ENCODE measurements at places on chromosomes 12 and 14.

DNA sequence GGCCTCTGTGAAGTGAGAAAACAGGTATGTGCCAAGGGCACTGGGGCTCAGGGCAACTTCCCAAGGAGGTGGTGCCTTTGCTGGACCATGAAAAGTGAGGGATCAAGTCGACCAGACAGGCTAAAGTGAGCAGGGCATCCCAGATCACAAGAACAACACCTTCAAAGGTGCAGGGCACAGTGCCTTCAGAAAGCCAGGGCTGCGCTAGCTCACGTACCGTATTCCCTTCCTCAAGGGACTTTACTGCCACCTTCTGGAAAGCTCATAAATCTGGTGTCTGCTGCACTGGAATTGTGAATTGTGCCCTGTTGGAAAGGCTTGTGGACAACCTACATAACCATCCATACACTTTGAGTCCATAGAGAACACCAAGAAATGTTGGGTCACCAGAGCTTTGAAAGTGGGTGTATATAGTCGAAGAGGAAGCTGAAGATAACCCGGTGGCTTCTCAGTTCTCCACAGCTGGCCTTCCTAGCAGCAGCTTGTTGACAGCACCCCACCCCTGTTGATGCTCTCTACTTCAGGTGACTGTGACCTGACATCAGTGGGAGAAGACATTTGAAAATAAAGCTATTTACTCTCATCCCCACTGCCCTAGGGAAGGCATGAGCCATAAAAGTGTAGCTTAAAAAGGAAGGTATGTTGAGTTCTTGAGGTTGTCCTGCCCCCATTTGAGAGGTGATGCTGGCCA lies 24.5 kb downstream of the FIGNL2 start:
- DNase-seq, result peak; percentile 83

- DNase-seq, result no peak
These were observed 30.4 kb downstream of the FRS2 start for GRCh38 chr12:69500631-69501030.

- peak; percentile 46 for DNase-seq
These were observed 33.9 kb downstream of the SLC35F4 start for GRCh38 chr14:57831981-57832380.

- DNase-seq, result no peak
These were observed 266.6 kb upstream of the FAR2 start for GRCh38 chr12:28882444-28882843.

GRCh38 chr14:45426685-45427282 lies 173.8 kb upstream of the MIS18BP1 start:
- peak; percentile 77 for DNase-seq

GRCh38 chr12:57202321-57202720 lies 14.3 kb upstream of the NXPH4 start:
- no peak for DNase-seq

- no peak for DNase-seq
These were observed 37.0 kb downstream of the YAF2 start for GRCh38 chr12:42201063-42201462.

- no peak for DNase-seq
These were observed 206.6 kb upstream of the DIO3 start for GRCh38 chr14:101354726-101355125.

DNA sequence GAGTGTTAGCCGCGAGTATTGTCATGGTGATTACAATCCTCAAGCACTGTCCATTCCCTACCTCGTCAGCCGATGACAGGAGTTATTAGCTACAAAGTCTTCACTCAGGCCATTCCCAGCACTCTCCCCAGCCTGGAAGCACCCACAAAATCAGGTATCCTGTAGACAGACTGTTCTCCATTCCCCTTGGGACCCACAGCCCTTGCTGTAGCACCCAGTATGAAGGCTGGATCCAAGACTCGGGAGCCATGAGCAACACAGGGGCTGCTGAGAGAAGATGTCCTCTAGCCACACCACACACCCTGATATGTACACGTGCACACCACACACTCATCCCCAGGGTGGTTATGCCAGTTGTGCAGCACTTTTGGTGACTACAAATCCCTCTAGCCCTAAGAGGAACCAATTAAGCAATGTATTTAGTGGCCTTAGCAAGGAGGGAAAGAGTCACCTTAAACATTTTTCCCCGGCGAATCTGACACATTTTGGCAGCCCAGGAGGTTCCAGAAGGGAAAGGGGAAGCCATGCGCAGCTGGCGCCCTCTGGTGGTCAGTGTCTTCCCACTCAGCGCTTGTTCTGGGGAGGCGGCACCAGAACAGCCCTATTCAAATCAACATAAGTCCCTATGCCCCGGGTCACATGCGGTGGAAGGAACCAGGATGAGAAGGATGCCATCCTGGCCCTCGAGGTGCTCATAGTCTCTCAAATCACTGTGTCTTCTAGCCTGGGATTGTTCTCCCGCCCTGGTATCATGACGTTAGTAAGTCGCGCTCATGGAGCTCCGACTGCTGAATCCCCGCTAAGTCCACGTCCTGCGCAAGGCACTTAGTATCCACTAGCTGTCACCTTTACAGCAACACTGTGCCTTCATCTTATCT lies 96.9 kb downstream of the GCH1 start:
- peak; percentile 86 for DNase-seq

DNA sequence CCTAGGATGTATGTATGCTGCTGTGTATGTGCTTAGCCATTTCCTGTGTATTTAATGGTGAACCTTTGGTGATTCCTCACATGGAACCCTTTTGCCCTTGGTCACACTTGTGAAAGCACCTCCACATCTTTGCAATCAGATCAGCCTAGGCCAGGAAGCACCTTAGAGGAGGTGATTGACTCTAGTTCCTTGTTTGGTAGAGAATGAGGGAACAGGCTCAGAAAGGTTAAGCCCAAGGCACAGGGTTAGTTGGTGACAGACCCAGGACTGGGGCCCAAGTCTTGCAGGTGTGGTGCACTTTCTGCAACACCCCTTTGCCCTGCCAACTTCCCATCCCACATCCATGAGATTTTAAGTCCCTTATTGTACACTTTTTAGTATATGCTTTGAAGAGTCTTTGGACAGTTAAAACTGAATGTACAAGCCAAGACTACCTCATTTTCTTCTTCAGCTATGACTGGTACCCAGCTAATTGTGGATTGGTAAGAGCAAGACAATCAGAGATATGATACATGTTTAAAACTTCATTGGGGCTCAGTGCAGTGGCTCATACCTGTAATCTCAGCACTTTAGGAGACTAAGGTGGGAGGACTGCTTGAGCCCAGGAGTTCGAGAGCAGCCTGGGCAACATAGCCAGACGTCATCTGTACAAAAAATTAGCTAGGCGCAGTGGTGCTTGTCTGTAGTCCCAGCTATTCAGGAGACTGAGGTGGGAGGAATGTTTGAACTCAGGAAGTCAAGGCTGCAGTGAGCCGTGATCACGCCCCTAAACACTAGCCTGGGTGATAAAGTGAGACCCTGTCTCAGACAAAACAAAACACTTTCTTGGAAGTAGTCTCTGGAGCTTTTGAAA lies 71.1 kb downstream of the RASSF3 start:
- DNase-seq, result no peak

DNA sequence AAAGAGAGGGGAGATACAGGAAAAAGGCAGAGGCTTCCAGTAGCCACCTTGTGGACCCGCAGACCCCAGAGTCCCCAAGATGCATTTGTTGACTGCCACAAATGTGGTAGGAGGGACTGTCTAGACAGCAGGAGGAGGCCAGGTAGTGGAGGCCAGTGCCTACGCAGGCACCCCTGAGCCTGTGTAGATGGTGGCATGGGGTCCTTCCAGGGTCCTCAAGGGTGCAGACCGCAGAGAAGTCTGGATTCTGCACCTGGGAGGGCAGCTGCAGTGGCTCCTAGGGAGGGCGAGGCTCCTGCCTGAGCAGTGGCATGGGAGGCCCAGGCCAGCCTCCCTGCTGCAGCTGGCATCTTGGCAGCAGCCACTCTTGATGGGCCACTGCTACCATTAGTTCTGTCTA lies 119.7 kb downstream of the NTS start:
- no peak for DNase-seq

GRCh38 chr14:28102001-28102400 lies 664.6 kb upstream of the FOXG1 start:
- DNase-seq, result no peak

DNA sequence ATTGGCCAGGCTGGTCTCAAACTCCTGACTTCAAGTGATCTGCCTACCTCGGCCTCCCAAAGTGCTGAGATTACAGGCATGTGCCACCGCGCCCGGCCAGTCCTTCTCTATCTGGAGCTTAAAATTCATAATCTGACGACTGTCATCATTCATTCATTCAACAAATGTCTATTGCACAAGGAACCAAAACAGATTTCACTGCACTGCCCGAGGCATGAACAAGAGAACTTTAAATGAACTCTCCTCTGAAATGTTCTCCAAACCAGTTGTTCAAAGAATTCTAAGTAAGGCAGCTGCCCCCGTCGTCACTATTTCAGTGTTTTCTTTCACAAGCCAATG lies 44.8 kb upstream of the METAP2 start:
- DNase-seq, result no peak
